ENCODE measurements at places on chromosomes 7 and 10. TPM values are rescaled to one million over a fixed set of nuclear protein-coding genes. Genes with fewer than 3 reads are reported as not detected.
A peak's percentile ranks its signal among the peaks of the same experiment; 100 is the strongest.

Gene HOXA10
- 18.7 TPM for total RNA-seq

Gene CDHR1
- not detected for total RNA-seq

Gene STEAP1
- total RNA-seq, result 30.0 TPM

Gene SUN3
- total RNA-seq, result not detected

Gene GJD4
- not detected for total RNA-seq

Gene POLR1F
- total RNA-seq, result 29.5 TPM

Gene COL1A2
- total RNA-seq, result 1,652 TPM

Gene CNTNAP2
- not detected for total RNA-seq

Gene CLEC2L
- not detected for total RNA-seq

Gene LEP
- total RNA-seq, result not detected

Gene NPFFR1
- total RNA-seq, result not detected

Gene HTR7
- total RNA-seq, result 7.3 TPM

Gene CTNNA3
- not detected for total RNA-seq

Gene CYTH3
- total RNA-seq, result 20.6 TPM

GRCh38 chr10:46237815-46238510 lies 48.8 kb upstream of the ANTXRL start:
- no peak for DNase-seq

DNA sequence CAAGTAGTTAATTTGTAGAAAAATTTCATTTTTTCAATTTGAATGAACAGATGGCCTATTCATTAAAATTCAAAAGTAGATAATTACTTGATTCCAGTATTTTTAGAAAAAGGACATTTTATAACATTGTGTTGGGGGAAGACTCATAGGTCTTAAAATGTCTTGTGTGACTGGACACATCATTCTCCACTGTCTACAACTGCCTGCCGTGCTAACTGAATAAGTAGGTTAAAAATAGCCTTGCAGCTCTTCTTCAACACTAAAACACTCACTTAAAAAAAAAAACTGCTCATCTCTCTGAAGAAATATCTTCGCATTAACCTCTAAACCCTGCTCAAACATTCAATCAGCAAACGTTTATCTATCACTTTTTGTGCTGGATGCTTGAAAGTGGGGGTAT lies 253.8 kb downstream of the CSTF2T start:
- no peak for DNase-seq

GRCh38 chr10:100655760-100656421 lies 89.5 kb upstream of the PAX2 start:
- no peak for DNase-seq

GRCh38 chr10:126781450-126782216 lies 111.1 kb upstream of the C10orf90 start:
- DNase-seq, result no peak

DNA sequence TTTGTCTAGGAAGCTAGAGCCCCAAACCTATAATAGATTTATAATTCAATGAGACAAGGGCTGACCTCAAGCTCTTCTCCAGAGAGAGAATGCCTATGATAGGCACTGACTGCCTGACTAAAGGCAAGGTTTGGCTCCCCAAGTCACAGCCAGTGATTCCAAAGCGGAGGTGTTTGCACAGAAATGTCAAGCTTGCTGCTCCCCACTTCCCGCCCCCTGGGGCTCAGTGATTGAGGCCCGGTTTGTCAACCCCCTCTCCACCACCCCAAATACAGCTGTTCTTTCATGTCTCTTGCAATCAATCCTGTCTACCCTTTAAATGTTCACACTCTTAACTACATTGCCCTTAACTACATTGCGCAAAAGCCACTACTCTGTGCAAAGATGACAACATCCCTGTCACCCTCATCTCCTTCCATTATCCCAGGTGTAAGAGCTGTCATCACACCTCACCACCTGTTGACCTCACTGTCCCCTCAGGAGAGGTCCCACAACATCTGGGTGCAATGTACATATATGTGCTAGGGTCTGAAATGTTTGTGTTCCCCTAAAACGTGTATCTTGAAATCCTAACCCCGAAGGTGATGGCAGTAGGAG lies 58.0 kb downstream of the NUDCD3 start:
- DNase-seq, result no peak

DNA sequence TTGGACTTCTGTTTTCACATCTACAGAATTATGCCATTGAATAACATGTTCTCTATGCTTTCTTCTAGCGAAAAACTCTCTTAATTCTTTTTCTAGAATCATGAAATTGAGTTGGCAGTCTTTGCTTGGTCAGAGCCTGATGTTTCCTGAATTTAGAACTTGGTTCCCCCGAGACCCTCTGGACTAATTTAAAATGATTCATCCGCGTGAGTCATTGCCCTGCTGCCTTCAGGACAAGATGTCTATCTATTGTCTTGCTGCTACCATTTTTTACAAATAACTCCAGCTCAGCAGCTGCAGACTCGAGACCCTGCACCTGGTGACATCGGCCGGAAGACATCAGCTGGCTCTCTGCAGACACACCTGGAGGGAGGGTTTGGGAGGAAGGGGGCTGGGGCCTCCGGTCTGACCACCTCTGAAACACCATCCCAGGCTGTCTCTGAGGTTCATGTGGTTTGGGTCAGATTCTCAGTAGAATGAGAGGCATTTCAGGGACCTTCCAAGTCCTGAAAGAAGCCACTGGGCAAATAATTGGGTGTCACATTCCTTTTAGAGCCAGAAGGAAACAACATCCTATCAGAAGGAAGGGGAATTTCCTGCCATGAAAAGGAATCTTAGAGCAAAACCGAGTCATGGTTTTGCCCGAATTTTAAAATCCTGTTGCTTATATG lies 20.9 kb upstream of the KLF6 start:
- peak; percentile 97 for DNase-seq

- DNase-seq, result no peak
Measured at GRCh38 chr7:158272091-158272490, 315.5 kb downstream of the PTPRN2 start.

GRCh38 chr10:76315240-76315639 lies 883.8 kb downstream of the LRMDA start:
- DNase-seq, result no peak

DNA sequence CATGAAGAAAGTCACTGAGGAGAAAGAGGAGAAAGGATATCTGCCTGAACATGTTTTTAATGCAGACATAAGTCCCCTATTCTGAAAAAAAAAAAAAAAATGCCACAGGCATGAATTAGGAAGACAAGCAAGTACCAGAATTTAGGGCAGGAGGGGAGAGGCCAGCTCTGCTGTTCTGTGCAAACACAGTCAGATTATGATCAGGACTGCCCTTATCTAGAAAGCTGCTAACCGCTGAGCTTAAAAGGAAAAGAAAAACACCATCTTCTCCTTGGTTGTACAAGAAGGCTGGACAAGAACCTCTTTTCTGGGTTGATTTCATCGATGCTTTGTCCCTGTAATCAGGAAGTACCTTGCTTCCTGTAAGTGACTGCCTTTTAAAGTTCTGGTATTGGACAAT lies 15.3 kb upstream of the PWWP2B start:
- no peak for DNase-seq

GRCh38 chr7:20206104-20206896 lies 10.9 kb downstream of the MACC1 start:
- DNase-seq, result no peak

GRCh38 chr7:133755901-133756300 lies 371.2 kb upstream of the LRGUK start:
- no peak for DNase-seq

- DNase-seq, result peak; percentile 68
Measured at GRCh38 chr7:50069613-50070012, 23.4 kb downstream of the ZPBP start.

- peak; percentile 16 for DNase-seq
Measured at GRCh38 chr7:132261327-132262159, 314.7 kb downstream of the PLXNA4 start.

DNA sequence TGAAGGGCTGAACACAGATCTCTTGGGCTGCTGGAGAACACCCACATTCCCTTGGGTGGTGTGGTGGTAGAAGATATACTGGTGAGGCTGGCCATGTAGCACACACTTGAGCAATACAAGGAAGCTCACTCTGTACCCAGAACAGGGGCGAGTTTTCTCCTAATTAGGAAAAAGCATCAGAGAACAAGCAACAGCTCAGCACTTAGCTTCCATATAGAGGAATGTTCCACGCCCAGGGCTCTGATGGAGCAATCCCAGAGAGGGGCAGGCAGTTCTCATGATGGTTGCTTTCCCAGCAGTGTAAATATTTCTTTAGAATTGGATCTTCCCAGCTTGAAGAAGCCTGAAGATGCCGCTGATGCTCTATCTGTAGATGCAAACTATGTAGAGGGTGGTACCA lies 21.0 kb upstream of the PNLIP start:
- no peak for DNase-seq

DNA sequence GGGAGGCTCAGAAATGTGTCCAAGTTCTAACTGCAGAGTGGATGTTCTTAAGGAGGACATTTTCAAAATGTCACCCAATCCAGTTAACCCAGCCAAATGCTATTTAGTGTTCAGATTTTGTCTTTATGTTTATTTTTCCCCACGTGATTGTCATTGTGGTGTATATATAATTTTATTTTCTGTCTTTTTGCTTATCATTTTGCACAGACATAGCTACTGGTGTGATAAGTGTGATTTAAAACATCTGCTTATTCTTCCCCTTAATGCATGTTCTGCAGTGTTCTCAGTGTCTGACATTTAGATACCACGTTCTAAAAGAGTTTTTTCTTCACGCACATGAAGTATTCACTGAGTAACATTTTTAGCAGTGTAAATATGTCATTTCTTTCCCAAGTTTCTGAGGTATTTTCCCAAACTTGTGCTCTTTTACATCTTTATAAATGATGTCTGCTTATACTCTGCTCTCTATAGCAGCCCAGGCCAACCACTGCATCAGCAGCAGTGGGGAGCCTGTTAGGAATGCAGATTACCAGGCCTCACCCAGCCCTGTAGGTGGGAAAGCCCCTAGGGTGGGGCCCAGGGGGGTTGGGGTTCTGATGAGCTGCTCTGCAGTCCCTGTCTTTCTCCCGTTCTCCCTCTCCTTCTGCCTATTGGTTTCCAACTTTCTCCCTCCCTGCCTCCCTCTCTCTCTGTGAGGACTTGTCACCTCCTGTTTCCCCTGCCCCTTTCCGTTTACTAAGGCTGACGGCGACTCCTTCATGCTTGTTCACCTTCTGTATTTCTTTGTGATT lies 20.8 kb downstream of the ADCY1 start:
- no peak for DNase-seq

GRCh38 chr10:12946372-12946771 lies 55.1 kb downstream of the CCDC3 start:
- no peak for DNase-seq

DNA sequence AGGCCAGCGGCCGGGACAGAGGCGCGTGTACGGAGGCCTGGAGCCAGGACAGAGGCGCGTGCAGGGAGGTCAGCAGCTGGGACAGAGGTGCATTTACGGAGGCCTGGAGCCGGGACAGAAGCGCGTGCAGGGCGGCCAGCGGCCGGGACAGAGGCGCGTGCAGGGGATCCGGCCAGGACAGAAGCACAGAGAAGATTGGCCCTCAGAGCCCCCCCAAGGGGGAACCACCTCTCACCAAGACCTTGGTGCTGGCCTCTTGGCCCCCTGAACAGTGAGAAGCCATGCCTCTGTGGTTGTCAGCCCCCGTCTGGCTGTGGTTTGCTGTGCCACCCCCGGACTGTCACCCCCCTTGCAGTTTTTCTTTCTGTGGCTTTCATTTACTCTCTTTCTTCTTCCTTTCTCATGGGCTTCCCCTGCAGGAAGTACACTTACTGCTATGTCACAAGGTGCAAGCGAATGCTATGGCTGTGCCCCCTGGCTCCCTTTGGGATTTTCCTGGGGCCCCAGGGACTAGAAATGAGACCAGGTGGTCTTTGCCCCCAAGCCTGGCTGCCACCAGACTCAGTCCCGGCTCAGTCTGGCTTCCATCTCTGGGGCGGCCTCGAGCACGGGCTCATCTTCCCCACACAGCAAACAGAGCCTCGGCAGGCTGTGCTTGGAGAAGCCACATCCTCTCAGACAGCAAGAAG lies 41.1 kb downstream of the INSIG1 start:
- DNase-seq, result no peak

- DNase-seq, result peak; percentile 33
Measured at GRCh38 chr7:48875045-48875916, 49.1 kb upstream of the CDC14C start.

GRCh38 chr7:77727936-77728701 lies 31.9 kb downstream of the RSBN1L start:
- peak; percentile 9 for DNase-seq

- no peak for DNase-seq
Measured at GRCh38 chr10:133127291-133128125, 32.5 kb upstream of the KNDC1 start.

DNA sequence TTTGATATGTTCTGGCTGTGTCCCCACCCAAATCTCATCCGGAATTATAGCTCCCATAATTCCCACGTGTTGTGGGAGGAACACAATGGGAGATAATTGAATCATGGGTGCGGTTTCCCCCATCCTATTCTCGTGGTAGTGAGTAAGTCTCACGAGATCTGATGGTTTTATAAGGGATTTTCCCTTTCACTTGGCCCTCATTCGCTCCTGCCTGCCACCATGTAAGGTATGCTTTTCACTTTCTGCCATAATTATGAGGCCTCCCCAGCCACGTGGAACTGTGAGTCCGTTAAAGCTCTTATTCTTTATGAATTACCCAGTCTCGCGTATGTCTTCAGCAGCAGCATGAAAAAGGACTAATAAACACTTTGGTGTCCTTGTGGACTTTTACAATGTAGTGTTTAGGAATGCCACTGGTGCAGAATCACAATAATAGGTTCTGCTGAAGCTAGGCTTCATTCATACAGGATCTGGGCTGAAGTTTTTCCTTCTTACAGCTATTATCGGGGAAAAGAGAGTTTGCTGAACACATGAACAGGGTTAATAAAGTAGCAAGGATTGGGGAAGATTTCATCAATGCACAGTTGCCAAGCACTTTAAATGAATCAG lies 74.3 kb downstream of the CPED1 start:
- DNase-seq, result no peak

GRCh38 chr10:28254290-28254985 lies 48.4 kb downstream of the MPP7 start:
- DNase-seq, result peak; percentile 11

GRCh38 chr10:87541114-87541513 lies 36.4 kb downstream of the MINPP1 start:
- DNase-seq, result no peak

GRCh38 chr7:36283181-36283580 lies 106.5 kb upstream of the ANLN start:
- no peak for DNase-seq
